ENCODE measurements at places on chromosomes 13 and 19. TPM values are rescaled to one million over a fixed set of nuclear protein-coding genes. Genes with fewer than 3 reads are reported as not detected.

DNA sequence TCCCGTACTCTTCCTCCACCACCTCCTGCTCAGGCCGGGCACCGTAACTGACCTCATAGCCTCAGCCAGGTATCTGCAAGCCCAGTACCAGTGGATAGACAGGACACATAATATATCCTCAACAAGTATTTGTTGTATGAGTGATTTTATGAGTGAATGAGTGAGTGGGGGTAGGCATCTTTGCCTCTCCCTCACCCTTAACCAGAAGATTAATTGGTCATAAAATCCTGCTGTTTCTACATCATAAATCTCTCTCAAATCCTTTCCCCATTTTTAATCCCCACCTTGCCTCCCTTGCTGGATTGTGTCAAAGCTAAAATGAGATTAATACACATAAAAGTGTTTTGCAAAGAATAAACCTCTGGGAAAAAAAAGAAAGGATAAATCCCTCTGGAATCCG lies 44.4 kb upstream of the HMGB1 start:
- ATAC-seq: no peak

GRCh38 chr19:3471954-3472655 lies 8.2 kb downstream of the SMIM24 start:
- ATAC-seq: no peak

KHSRP gene
- 354 TPM for total RNA-seq

- no peak for ATAC-seq
These were observed 8.2 kb downstream of the NFIC start for GRCh38 chr19:3374369-3375112.

- no peak for ATAC-seq
These were observed 7.1 kb upstream of the ZNF536 start for GRCh38 chr19:30364866-30365800.

NR2C2AP gene
- 50.9 TPM for total RNA-seq

- no peak for ATAC-seq
These were observed 66.7 kb upstream of the FNDC3A start for GRCh38 chr13:48909056-48909389.

DNA sequence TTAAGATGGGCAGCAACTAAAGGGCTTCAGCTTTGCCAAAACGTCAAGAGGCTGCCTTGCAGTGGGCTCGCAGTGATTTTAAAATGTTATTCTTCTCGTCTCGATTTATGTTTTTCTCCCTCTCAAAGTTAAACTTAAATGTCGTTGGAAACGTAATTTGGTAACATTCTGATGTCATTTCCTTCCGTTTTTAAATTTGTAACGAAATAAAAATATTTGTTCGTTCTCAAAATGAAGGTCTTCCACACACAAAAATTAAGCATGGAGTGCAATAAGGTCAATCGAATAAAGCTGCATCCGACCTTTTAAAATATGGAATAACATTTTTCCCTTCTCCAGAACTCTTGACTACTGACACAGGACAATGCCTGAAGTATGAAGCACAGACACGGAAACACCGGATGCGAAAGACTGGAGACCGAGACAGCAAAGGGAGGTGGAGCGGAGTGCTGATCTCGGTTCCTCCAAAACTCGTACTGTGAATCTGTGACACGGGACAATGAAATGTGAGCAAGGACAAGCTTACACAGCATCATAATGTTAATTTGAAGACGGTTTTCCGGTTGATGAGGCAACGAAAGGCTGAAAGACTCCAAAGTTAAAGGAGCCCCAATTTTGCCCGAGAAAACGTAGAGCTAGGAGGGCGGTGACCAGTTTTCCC lies 850 bp downstream of the MTMR6 start:
- peak; percentile 28 for ATAC-seq

NLRP5 gene
- not detected for total RNA-seq

CACNG6 gene
- total RNA-seq: not detected

DNA sequence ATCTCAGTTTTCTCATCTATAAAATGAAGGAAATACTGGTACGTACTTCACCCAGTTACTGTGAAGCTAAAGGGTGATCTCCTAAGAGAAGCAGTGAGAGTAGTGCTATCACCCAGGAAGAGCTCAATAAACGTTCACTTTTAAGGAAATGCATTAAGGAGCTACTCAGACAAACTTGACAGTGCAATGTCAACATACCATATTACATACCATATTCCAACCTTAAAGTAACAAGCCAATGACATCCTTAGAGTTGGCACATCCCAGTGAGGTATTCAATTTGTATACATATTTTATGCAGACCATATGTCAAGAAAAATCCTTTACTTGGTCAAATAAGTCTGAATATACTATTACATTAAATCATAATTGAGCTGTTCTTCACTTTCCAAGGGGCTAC lies 7.0 kb downstream of the TBC1D4 start:
- ATAC-seq: no peak

SEMA6B gene
- total RNA-seq: 0.05 TPM

ZNF582 gene
- total RNA-seq: 1.9 TPM

NLRP4 gene
- total RNA-seq: not detected

PLIN5 gene
- not detected for total RNA-seq

GRCh38 chr13:48646791-48647190 lies 6.9 kb upstream of the CYSLTR2 start:
- ATAC-seq: no peak

CABP5 gene
- not detected for total RNA-seq

DNA sequence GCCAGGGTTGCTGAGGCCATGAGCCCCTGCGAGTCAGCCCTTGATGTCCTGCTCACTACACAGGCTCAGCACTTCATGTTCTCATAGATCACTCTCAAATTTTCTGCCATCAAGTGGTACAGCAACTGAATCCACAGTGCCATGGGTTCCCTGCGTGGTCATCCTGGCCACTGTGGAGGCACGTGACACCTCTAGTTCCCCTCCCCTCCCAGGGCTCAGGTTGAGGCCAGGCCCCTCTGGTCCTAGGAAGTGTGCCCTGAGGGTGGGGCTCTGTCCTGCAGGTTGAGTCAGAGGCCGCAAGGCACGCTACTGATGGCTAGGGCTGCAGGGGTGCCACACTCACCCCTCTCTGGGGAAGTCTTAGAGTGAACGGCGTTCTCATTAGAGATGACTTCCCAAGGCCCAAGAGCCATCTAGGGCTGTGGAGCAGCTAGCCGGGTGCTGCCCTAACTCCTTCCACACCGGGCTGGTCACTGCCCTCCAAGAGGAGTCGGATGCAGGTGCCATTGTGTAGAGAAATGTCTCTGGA lies 39.8 kb upstream of the TPM4 start:
- ATAC-seq: no peak

ARHGAP45 gene
- total RNA-seq: 310 TPM

DNA sequence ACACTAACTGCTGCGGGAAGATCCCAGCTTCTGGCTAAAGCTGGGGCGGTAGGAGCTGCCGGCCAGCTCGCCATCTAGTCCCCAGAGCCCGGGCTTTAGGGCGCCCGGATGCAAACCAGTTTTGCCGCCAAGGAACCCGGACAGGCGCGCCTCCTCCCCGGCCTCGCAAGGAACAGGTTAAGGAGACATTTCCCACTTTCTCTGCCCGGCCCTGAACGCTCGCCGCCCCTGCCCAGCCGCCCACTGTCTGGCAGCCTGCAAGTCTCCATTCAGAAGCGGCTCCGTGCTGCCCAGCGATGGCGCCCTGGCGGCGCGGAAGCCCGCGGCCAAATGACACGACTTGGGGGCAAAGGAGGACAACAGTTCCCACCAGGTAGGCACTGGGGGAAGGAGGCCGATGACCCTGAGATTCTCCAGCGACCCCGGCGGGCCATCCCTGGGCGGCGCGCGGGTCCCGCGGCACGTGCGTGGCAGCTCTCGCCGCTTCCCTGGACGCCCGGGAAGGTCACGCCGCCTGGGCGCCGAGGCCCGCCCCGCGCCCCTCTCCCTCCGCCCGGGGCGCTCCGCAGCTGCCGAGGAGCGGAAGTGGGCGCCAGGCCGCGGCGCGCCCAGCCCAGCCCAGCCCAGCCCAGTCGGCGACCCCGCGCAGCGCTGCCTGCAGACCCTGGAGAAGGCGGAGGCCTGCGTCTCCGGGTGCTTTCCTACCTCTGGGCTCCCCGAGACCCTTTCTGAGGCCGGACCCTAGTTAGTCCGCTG lies 42.2 kb upstream of the HNRNPA1L2 start:
- ATAC-seq: peak; percentile 68

EFNB2 gene
- 0.08 TPM for total RNA-seq

DNA sequence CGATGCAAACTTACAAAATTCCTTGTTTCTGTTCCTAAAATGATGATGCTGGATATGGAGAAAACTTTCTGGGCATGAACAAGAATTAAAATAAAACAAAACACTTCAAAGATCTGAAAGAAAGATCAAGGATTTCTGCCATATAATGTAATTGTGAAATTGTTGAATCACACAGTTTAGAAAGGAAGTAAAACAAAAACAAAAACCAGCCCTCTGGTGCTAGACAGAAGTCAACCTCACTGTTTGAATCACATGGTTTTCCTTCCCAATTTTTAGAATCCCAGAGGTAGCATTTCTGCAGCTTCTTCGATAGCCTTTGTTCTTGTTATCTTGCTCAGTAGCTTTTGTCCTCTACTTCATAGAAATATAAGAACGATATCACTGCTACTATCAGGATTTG lies 118.2 kb upstream of the ARGLU1 start:
- ATAC-seq: no peak

All from activated T-helper 17 cell treated with anti-CD3 and anti-CD28 coated beads, Interleukin-2, amount 50 U/mL, for 72 hours (primary cell).